Dermis microvascular lymphatic vessel endothelial cell (primary cell): ENCODE measurements at places on chromosomes 7 and 10. TPM values are rescaled to one million over a fixed set of nuclear protein-coding genes. Genes with fewer than 3 reads are reported as not detected.

- DNase-seq, result no peak
These were observed 79.4 kb downstream of the FAM241B start for GRCh38 chr10:69709366-69709941.

Gene CAV2
- 155 and 161 TPM in 2 replicates for total RNA-seq

Gene TMEM236
- 0.38 and 0.64 TPM in 2 replicates for total RNA-seq

DNA sequence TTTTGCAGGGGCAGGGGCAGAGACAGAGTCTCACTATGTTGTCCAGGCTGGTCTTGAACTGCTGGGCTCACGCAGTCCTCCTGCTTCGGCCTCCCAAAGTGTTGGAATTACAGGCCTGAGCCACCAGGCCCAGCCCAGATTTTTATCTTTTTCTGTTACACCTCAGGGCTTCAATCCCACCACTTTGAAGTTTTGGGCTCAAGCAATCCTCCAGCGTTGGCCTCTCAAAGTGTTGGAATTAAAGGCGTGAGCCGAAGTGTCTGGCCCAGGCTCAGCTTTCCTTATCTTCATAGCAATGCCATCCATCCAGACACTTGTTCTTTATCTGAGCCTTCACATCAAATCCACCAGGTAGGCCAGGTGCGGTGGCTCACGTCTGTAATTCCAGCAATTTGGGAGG is 4.1 kb downstream of the TAF6 start:
- DNase-seq, result no peak

Gene WBP1L
- total RNA-seq, result 35.8 and 81.3 TPM in 2 replicates

- DNase-seq, result peak; percentile 77
These were observed 3.1 kb downstream of the PALS2 start for GRCh38 chr7:24576171-24577025.

GRCh38 chr10:22285130-22285529 is 31.1 kb upstream of the COMMD3 start:
- DNase-seq, result no peak

DNA sequence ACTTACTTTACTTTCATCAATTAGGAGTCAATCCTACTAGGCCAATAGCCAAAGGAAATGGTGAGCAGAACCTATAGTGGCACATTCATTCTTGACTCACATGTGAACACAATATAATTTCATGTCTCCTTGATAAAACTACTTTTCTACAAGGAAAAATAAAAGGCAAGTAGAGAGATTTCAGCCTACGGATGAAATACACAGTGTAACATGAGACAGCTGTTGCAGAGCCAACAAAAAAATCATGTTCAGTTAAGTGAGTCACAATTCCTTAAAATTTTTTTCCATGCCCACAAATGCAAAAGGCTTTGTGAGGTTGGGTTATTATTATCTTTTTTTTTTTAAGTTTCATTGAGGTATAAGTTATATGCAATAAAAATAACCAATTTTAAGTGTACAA is 54.8 kb downstream of the GPR141 start:
- DNase-seq, result no peak

Gene ACTA2
- 4.1 and 7.1 TPM in 2 replicates for total RNA-seq

Gene CAMK1D
- 0.64 and 1.4 TPM in 2 replicates for total RNA-seq

DNA sequence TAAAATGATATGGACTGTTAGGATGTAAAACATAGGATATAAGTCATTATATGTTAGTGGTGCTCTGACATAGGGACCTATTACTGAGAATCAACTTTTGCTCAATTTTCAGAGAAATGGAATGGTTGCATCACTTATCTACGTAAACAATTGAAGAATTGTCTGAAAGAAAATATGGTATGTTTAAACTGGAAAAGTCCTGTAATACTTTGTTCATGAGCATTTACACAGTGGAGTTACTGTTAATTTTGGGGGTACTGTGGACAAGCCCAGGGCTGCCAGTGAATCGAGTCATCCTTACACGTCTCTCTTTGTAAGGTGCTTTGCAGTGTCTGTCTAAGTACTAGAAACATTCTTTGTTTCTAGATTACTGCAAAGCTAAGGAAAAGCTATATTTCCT is 152.0 kb downstream of the ZNF22 start:
- no peak for DNase-seq

DNA sequence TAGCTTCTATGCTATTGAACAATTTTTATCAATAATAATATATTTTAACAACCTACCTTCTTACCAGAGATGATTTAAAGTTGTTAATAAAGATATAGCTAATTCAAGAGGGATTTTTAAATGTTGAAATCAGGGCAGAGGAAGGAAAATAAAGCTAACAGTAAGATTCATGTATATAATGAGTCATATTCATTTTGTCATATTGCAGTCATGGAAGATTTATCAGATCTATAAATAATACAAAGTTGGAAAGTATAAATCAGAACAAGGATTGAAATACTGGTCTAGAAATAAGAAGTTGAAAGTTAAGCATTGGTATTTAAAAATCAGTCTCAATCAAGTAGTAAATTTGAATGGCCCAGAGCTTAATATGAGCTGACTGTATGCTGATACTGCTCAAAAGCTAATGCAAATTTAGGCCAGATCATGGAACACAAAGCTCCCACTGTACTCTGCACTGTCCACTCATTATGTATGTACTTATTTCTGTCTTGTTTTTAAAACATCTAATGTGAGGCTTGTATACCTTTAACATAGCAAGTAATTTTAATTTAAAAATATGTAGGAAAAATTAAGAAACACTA is 196.9 kb downstream of the ZEB1 start:
- no peak for DNase-seq

DNA sequence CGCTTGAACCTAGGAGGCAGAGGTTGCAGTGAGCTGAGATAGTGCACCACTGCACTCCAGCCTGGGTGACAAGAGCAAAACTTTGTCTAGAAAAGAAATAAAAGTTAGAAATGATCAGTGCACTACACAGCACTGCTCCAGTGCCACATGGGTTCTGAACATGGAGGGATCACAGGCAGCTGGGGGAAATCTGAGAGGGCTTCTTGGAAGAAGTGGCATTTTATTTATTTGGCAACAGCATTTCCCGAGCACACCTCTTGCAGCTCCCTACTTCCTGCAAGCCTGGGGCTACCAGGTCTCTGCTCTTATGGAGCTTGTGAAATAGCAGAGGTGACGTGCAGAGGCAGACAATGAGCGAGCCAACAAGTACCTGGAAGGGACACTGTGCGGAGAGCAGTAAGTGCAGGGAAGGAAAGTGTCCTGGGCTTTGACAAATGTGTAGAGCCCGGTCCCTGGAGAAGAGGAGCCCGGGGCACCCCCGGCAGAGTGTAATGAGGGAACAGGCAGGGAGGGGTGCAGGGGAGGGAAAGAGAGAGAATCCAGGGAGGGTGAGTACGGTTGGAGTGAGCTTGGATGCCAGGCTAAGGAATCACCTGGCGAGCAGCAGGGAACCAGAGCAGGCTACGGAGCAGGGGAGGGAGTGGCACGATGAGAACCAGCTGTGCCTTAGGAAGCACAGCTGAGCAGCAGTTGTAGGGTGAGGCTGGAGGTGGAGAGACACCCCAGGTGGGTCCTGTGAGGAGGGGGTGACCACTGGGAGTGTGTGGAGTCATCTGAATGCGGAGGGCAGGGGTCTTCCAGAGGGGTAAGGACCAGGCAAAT is 104.6 kb upstream of the CTBP2 start:
- no peak for DNase-seq

GRCh38 chr10:6279540-6280267 is 77.0 kb downstream of the PFKFB3 start:
- DNase-seq, result peak; percentile 53

Gene MAGI2
- total RNA-seq, result 0.26 and 0.89 TPM in 2 replicates

GRCh38 chr10:70541736-70542564 is 60.6 kb downstream of the PRF1 start:
- no peak for DNase-seq

GRCh38 chr10:13018171-13018570 is 16.7 kb upstream of the CCDC3 start:
- DNase-seq, result no peak

- DNase-seq, result no peak
These were observed 188.5 kb upstream of the AGR3 start for GRCh38 chr7:17070231-17070708.

DNA sequence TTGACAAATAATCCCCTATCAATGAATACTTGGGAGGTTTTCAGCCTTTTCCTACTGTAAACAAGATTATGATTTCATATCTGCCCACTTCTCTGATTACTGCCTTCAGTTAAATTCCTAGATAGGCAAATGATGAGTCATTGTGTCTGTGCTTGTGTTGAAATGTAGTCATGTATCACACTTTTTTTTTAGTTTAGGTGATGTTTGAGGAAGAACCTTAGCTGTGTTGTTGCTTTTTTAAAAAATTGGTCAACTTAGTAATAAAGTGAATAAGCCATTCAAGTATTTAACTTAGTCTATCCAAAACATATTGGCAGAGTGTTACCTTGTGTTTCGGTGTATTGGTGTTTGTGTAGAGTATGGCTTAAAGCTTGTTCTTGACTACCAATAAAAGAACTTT is 60.0 kb downstream of the WAC start:
- DNase-seq, result peak; percentile 20

DNA sequence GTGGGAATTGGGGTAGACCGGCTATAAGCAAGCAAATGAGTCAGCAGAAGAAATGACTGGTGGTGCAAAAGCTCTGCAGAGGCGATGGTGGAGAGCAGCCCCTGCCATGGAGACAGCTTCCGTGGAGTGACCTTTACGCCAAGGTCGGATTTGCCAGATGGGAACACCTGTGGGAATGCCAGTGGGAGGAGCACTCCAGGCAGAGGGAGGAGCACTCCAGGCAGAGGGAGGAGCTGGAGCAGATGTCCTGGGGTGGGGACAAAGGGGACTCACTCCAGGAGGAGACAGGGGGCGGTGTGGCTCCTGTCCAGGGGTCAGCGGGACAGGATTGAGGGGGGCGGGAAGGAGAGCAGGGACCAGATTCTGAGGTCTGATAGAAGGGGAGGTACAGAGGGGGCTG is 258.8 kb upstream of the CTBP2 start:
- DNase-seq, result no peak

Gene KNDC1
- total RNA-seq, result under 0.01 TPM in 1 of 2 replicates, not detected in the other

Gene SGCE
- 59.6 and 85.8 TPM in 2 replicates for total RNA-seq

DNA sequence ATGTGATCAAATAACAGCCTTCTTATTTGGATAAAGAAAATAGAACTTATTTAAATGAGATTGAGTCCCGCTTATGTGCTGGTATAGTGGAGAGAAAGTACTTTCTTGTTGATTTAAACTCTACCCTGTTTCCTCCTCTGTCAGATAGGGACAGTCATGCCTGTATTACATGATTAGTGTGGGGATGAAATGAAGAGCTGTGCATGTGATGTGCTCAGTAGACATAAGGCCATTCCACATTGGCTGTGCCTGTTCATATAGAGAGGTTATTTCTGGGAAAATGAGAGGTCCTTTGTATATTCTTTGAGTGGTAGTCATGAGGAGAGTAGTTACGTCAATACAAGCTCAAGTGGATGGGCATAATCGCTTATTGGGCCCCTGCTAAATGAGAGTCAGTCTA is 5.7 kb downstream of the MTURN start:
- peak; percentile 34 for DNase-seq

Gene C10orf62
- total RNA-seq, result not detected in 2 replicates

Gene HTRA1
- 60.7 and 80.4 TPM in 2 replicates for total RNA-seq

Gene AKR1C4
- total RNA-seq, result 0.13 TPM in 1 of 2 replicates, not detected in the other

GRCh38 chr10:102919992-102920739 is 2.1 kb downstream of the CNNM2 start:
- no peak for DNase-seq

Gene GIMAP7
- 64.4 and 108 TPM in 2 replicates for total RNA-seq

DNA sequence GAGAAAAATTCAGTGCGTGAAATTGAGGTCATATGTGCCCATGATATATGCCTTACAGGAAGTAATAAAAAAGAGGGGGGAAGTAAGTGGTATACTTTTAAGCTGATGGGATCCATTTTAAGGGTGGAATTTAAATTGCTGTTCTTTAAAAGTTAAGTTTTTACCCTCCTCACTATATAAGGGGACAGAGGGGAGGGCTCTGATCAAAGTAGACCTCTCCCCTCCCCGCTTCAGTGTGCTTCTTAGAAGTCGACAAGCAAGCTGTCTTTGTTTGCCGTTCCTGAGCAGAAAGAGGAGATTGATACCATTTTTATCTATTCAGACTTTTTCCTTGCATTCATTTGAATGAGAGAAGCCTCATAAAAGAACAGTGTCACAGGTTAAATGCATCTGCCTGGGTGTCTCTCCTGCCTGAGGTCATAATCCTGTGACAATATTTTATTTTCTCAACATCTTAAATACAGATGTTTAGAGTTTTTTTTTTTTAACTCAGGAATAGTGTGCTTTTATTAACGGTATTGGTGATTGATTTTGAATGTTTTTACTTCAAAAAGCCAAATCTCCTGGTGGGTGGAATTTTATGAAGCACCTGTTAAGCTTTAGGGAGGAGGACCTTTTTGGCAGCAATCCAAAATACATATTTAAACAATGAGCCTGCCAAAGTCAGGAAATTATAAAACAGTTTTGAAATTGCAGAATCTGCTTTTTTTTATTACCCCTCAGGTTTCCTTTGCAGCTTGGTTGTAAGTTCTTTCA is 141.7 kb downstream of the KAT6B start:
- peak; percentile 65 for DNase-seq

Gene SEMA3D
- total RNA-seq, result 9.4 and 11.0 TPM in 2 replicates

GRCh38 chr7:88204525-88205110 is 15.2 kb downstream of the SRI start:
- no peak for DNase-seq

Gene THNSL1
- 1.9 and 2.8 TPM in 2 replicates for total RNA-seq

DNA sequence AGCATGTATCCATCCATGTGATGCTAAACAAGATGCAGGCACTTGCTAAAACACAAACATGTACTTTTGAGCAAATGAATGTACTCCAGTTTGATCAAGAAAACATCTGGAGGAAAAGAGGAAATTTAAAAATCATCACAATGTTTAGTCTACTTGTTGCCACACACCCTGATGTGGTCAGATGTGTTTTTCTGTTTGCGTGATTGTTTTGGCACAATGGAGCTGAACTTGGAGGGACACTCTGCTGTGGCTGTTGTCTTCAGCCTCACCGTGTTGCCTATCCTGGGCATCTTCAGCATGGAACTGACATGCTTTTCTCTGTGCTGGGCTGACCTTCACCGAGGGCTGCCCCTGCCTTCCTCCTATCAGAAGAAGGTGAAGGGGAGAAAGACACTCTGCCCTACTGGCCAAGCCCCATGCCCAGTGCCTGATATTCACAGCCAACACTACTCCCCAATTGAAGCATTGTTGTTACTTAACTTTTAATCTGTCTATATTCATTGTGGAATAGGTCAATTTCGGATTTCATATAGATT is 268.3 kb upstream of the IGFBP3 start:
- DNase-seq, result no peak

- no peak for DNase-seq
These were observed 282.5 kb downstream of the PRPF18 start for GRCh38 chr10:13869295-13869664.

Gene LAMB1
- total RNA-seq, result 425 and 463 TPM in 2 replicates

Gene HOXA2
- total RNA-seq, result 0.25 and 0.39 TPM in 2 replicates

- DNase-seq, result no peak
These were observed 1.3 kb downstream of the CNPY4 start for GRCh38 chr7:100120733-100121036.

GRCh38 chr10:109899356-109900331 is 23.7 kb downstream of the XPNPEP1 start:
- peak; percentile 80 for DNase-seq

Gene PDGFA
- 53.9 and 81.2 TPM in 2 replicates for total RNA-seq

Gene TRDMT1
- 4.4 and 5.0 TPM in 2 replicates for total RNA-seq

Gene DKK1
- 11.8 and 12.7 TPM in 2 replicates for total RNA-seq

DNA sequence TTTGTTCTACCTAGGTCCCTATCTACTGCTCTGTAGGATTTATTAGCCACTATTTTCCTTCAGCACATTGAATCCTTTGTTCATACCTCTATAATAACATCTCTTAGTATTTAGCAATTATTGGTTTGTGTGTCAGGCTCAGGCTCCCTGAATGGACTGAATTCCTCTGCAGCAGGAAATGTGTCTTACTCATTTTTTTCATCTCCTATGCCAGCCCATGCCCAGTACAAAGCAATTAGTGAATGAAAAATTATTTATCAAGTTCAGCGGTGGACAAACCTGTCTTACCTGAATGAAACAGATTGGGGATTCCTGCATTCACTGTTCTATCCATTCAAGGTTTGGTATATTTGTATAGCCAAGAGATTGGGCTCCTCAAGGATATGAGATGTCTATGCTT is 53.7 kb downstream of the C1GALT1 start:
- no peak for DNase-seq
